CD4-positive, alpha-beta T cell treated with Interleukin-15 for 1 hour (primary cell): ENCODE measurements at places on chromosomes 5 and 9.

DNA sequence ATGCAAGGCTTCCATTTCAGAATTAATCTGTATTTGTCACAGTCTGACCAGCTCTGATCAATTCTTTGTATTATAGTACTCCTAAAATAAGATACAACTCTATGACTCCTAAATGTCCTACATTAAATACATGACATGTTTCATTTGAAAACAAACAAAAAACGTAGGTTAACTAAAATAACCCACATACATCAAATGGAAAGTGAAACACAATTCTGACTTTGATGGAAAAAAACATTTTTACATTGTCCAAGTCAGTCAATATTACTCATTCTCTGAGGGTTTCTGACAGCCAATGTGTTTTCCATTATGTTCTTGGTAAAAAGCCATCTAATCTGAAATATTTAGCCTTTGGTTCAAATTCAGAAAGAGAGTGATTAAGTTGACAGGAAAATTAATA lies 8.7 kb downstream of the HMGCS1 start:
- no peak for DNase-seq

- DNase-seq, result no peak
Observed at GRCh38 chr5:72662305-72662704, 154.2 kb upstream of the TNPO1 start.

GRCh38 chr5:32539981-32540845 lies 45.1 kb upstream of the SUB1 start:
- no peak for DNase-seq

GRCh38 chr5:161513942-161514341 lies 32.6 kb downstream of the GABRB2 start:
- no peak for DNase-seq

DNA sequence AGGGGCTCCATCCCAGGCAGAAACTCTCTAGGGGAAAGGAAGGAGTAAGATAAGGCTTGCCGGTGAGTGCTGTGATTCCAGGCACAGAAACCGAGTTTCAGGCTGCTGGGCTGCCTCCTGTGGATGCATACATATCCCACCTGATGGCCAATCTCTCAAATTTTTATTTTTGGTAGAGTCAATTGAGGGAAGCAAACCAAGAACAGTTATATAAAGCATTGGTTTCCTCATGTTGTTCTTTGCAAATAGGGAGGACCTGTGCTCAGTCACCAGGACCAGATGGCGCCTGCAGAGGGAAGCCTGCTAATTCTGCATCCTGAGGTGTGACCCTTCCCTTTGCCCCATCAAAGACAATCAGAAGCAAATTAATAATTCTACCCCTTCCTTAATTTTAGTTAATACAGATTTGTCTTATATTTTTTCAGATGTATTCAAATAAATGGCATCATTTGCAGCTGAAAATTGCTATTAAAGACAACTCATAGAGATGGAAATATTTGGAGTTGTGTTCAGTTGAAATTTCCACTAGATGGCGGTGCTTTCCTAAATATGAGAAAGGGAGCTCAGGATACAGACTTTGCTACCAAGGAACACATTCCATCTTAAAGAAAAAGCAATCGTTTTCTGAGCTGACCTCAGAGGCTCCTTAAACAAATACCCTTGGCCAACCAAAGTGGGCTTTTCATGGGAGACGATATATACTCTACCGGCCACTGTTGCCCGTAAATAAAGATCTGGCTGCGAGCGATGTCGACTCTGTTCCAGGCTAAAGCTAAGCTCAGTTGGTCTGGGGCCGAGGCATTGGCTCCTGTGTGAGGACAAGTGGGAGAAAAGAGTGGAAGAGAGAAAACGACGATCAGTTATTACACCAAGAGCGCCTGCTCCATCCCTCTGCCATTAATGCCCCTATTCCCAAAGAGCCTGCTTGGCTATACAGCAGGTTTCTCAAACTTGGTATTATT lies 225.7 kb upstream of the KLF9 start:
- no peak for DNase-seq

DNA sequence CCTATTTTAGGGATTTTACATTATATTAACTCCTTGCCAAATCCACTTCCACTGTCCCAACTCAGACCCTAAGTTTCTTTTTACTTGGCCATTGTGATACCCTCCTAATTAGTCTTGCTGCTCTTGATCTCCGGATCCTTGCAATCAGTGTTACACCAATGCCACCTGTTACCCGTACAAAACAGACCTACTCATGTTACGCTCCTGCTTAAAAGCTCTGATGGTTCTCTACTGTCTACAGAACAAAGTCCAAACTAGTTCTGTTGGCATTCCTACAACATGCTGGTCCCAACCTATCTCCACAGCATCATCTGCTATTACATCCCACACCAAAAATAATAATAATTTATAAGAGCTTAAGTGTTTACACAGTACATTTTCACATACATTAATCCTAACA lies 9.8 kb downstream of the ECPAS start:
- no peak for DNase-seq

GRCh38 chr5:149279661-149280060 lies 8.0 kb downstream of the AFAP1L1 start:
- DNase-seq, result no peak

DNA sequence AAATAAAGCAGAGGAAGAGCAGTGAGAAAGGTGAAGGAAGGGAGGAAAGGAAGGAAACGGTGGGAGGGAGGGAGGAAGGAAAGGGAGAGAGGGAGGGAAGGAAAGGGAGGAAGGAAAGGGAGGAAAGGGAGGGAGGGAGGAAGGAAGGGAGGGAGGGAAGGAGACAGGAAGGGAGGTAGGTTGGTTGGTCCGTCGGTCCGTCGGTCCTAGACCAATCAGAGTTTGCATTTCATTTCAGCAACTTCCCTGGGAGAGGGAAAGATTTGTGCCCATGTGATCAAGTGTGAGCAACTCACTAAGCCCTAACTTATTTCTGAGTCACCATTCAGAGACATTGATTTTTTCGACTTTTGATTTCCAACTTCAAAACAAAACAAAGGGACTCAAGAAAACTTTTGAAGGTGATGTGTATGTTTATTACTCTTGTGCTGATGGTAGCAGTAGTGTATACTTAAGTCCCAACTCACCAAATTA lies 18.8 kb downstream of the NANS start:
- DNase-seq, result no peak

- no peak for DNase-seq
Observed at GRCh38 chr5:83653669-83654068, 67.0 kb downstream of the HAPLN1 start.
